ENCODE measurements at places on chromosomes 4 and X.

- DNase-seq: no peak
Observed at GRCh38 chr4:38188631-38189101, 228.5 kb downstream of the PTTG2 start.

- DNase-seq: no peak
Observed at GRCh38 chrX:21996872-21997455, 35.2 kb upstream of the PHEX start.

DNA sequence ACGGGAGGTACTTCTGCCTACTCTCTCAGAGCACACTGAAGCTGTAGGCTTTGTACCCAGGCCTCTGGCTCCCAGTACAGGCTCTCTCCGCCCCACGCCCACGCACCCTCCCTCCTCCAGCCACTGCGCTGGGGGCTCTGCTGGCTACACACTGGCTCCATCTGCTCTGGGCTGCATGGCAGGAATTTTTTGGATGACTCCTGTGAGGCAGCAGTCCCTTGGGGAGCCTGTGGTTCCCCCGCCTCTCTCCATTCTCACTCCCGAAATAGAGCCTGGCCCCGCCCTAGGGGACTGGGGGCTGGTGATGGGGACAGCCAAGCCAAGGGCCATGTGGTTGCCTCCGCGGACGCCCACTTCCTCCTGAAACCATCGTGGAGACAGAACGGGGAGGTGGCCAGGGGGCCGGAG, 58.1 kb upstream of the ADRA2C start:
- no peak for DNase-seq

DNA sequence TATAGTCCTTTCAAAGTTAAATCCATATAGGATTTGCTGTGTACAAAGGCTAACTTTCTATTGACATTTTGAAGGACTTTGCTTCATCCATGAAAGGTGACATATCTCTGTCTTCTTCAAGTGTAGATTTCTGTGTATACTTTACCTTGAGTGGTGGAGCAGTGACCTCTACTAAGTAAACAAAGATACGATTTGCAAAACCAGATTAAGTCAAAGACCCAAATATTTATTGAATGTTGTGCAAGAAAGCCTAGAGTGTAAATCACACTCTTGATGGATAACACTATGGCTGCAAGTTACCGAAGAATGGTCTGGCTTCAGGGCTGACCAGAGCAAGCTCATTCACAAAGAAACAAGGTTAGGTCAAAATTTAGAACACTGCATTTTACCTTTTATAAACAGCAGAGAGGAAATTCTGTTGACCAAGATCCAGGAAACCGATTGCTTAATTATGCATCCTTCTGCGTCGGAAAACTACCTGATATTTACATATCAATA, 5.4 kb upstream of the FGG start:
- DNase-seq: no peak

GRCh38 chrX:9310616-9311015, 154.2 kb upstream of the TBL1X start:
- DNase-seq: no peak
